CD4-positive, alpha-beta T cell treated with Interleukin-6 at 100 ng/mL for 8 hours (primary cell): ENCODE measurements at places on chromosomes 4 and X.

GRCh38 chr4:47705326-47705981 lies 132.4 kb downstream of the CORIN start:
- no peak for DNase-seq

DNA sequence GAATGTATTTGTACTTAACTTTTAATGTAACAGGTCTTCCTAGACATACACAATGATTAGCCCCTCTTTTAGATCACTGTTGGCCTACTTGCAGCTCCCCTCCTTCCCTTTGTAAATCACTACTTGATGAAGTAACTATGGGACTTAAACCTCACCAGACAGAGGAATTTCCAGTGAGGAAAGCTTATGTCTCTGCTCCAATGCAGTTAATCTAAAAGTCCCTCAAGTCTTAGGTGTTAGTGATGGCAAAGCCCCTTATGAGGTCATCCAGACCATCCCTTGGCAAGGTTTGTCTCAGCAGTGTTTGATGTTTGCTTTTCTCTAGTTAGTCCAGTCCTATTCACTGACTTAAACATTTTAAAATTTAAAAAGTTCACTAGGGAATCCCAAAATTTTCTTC lies 877.3 kb upstream of the INTU start:
- no peak for DNase-seq

DNA sequence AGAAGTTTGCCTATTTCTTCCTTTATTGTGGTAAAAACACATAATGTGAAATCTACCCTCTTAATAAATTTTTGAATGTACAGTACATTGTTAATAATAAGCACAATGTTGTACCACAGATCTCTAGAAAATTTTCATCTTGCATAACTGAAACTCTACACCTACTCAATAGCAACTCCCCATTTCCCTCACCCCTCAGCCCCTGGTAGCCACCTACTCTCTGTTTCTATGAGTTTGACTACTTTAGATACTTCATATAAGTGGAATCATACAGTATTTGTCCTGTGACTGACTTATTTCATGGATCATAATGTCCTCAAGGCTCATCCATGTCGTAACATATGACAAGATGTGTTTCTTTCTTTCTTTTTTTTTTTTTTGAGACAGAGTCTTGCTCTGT lies 446.4 kb downstream of the RPA4 start:
- no peak for DNase-seq

DNA sequence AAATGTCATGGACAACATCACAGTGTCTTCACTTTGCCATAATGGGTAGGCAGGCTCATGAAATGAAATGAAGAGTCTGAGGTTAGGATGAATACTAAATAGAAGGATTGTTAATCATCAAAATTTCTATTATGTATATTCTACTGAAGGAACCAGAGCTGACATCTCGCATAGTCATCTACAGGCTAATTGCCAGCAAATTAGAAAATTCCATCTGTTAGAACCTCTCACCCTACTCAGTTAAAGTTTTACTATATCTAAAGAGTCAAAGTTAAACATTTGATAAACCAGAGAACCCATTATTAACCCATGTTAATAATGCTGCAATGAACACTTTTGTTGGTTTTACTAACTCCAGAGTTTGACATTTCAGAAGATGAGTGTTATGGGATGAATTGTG lies 114.6 kb downstream of the ARHGAP6 start:
- no peak for DNase-seq

- no peak for DNase-seq
Observed at GRCh38 chrX:16807548-16807947, 21.3 kb downstream of the TXLNG start.

DNA sequence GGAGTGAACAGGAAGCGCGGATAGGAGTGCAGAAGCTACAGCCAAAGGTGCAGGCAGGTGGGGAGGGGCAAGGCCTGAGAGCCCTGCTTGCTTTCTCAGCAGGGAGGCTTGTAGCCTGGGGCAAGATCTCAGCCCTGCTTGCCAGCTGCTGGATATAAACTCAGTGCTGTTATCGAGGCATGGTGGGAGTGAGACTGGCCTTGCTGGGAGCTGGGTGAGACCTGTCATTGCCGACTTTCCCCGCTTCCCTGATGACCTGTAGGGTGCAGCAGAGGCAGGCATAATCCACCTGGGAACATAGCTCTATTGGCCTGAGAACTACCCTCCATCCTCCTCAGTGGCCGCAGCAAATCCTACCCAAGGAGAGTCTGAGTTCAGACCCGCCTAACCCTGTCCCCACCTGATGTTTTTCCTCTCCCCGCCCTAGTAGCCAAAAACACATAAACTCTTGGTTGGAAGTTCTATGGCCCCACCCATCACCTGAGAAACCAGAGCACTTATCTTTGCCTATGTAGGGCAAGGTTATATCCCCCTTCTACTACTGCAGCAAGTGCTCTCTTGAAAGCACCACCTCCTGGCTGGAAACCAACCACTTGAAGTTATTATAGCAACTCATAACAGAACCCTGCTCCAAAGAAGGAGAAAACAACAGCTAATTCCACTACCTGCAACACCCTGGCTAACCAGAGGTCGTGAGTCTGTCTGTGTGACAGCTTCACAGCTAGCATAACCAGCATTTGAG lies 80.7 kb downstream of the FHIP1A start:
- DNase-seq, result no peak
